ENCODE measurements at places on chromosomes 2 and 18.

GRCh38 chr18:44181951-44182747 is 498.5 kb upstream of the SETBP1 start:
- no peak for DNase-seq

DNA sequence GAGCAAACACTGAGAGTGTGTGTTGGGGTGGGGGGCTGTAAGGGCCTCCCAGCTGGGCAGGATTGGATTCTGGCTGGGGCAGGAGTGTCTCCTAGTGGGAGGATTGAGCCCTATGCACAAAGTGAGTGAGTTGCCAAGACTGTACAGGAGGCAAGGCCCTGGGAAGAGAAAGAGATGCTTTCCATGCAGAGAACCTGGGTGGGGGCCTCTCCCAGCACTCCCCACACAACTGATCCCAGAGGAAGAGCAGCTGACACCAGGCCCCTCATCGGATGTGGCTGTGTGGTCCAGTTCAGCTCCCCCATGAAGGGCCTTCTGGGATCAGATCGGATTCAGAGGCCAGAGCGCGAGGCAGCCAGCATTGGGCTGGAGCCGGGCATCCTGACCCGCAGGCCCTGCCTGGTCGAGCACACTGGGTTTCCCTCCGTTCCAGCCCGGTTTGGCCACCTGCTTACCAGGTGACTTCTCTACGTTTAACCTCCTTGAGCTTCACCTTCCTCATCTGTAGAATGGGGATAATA is 49.4 kb upstream of the FAHD2A start:
- DNase-seq: no peak

DNA sequence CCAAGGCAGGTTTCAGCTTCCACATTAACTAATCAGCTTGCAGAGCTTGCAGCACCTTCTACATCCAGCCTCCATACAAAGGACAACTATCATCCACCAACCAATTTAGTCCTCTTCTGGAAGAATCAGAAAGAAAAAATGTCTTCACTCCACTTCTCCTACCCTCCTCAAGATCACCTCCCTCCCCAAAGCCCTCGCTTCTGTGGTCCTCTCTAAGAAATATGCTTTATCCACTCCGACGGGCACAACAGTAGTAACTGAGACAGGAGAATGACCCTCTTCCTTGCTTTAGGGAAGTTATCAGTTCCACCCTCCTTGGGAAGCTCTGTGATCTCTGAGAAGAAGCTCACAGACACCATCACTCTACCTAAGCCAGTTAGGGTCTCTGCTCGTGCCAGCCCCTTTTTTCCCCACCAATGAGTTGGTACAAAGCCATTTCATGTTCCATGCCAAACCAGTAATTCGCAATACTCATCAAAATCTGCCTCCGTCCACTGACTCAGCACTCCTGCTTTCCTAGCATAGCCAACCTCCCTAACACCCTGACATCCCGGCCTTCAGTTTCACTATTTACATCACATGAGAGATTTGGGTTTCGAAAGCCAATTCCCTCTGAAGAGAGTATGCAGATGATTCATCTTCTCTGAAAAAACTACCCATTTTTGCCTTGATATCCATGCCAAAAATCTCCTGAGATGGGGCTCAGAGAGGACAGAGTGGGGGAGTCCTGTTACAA is 114.1 kb upstream of the PKDCC start:
- no peak for DNase-seq

DNA sequence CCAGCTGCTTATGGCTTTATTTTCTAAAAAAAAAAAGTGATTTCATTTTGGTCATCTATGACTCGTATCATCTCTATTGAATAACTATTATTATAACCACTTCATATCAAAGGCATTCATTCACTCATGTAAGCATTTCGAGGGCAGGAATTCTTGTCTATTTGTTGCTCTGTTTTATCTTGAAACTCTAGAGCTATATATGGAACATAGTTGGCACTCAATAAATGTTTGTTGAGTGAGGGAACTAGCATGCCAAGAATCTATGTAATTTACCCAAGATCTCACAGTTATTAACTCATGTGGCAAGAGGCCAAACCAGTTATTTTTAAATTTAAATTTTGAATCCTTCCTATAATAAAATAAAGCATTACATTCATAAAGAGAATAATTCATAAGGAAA is 470.1 kb downstream of the TMX3 start:
- no peak for DNase-seq

DNA sequence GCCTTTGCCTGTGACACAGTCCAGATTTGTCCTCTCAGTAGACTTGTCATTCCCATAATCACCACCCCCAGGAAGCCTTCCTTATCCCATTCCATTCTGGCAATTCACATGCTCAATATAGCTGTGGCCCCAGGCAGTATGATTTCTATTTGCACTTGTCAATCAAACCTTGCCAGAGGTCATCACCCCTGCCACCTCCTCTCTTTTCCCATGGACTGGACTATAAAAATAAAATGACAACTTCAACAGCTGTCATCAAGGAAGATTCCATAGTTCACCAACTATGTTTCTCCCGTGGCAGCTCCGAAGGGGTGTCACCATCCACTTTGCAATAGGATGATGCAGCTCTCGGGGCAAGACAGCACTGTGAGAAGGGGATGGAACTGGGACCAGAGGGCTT is 255.7 kb downstream of the CELF4 start:
- no peak for DNase-seq

DNA sequence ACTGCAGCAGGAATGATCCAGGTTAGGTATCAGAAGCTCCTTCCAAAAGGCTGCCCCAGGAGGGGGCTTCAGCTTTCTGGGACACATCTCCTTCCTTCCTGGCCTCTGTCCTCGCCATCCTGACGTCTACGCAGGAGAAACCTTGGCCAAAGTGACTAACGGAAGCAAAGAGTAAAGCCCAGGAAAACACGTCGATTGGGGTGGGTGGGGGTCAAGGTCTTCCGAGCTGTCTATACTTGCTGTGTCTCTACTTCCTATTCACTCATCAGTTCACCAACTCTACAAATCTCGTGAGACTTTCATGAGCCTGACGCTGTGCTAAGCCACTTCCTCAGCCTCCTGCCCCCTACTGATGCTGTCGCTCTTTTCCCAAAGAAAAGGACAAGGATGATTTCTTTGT is 212.6 kb downstream of the TNS1 start:
- no peak for DNase-seq

DNA sequence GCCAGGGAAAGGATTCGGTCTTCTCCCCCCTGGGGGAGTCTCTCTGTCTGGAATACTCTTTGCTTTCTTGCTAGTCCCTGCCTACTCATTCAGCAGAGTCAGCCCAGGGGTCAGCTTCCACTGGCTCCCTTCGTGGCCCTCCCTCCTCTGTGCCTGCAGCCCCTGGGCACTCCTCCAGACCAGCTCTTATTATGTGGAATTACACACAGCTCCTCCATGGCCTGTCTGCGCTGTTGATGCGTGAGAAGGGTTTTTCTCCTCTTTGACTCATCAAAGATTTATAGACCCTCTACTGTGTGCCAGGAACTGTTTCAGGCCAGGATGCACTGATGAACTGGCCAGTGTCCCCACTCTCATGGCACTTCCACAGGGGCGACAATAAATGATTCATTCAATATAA is 44.4 kb downstream of the ST8SIA5 start:
- no peak for DNase-seq

DNA sequence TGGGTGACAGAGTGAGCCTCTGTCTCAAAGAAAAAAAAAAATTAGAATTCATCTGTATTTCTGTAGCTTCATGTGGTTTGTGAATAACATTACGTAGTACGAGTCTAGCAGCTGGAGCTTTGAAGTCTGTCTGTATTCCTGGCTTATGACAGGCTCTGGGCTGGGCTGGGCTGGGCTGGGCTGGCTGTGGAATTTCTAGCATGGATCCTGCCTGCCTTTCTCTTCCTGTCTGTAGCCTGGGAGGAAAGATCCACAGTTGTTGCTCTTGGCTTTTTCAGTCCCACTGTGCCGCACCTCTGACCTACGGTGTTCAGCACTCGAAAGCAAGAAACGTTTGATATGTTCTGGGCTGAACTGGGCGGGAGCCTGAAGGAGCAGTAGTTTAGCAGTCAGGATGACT is 55.4 kb downstream of the BOLA3 start:
- no peak for DNase-seq

DNA sequence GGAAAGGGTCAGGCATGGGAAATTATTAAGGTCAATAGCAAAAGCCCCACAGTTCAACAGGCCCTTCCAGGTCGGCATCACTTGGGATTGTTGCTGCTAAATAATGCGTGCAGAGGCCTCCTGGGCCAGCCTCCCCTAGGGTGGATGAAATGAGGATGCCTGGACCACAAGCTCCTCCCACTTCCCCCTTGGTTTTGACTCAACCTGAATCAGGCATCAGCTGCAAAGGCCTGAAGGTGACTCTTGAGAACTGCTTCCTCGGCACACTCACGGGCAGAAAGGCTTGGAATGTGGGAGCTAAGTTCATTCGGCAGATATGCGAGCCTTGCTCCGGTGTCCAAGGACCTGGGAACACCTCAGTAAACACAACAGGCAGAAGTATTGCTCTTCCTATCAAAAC is 69.3 kb downstream of the MBP start:
- peak; percentile 61 for DNase-seq

- DNase-seq: no peak
Observed at GRCh38 chr2:234847364-234847635, 104.5 kb upstream of the SH3BP4 start.

DNA sequence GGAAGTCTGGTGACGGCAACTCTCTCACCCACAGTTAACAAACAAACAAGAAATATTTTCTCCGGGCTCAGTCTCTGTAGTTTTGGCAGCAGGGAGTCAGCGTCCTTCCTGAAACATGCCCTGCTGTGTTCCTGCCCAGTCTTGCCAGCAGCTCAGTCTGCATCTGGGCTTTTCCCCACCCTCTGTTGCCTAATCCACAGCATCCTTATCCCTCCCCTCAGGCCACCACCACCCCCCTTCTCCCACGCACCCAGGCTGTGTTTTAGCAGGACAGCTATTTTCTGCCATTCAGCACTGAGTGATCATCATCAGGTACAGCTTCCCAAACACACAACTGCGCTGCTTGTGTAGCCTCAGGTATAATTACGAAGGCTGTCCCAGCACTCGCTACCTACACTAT is 168.2 kb downstream of the DPP10 start:
- DNase-seq: no peak

- no peak for DNase-seq
Observed at GRCh38 chr2:159091976-159092375, 123.5 kb downstream of the TANC1 start.

- no peak for DNase-seq
Observed at GRCh38 chr18:5237083-5237722, 40.1 kb upstream of the AKAIN1 start.

DNA sequence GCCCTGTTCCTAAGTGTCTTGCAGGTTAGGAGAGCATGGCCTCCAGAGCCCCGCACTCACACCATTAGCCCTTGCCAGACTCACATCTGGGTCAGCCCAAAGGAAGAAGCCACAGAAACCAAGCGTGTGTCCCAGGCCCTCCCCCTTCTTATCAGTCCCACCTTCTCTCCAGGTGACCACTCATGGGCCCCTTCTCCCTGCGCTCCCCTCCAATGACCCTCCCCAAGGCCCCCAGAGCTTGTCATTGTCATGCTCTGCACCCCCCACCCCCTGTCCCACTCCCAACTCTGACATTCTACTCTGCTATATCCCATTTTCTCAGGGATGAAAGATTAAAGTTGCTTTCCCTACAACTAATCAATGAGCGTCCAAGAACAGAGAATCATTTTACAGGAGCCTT is 30.1 kb downstream of the CAPN14 start:
- no peak for DNase-seq

- DNase-seq: no peak
Observed at GRCh38 chr2:224630659-224631550, 45.7 kb upstream of the CUL3 start.

GRCh38 chr2:197497326-197497725 is 2.3 kb downstream of the HSPD1 start:
- DNase-seq: no peak

- no peak for DNase-seq
Observed at GRCh38 chr2:103805746-103806145, 1043.9 kb downstream of the TMEM182 start.

DNA sequence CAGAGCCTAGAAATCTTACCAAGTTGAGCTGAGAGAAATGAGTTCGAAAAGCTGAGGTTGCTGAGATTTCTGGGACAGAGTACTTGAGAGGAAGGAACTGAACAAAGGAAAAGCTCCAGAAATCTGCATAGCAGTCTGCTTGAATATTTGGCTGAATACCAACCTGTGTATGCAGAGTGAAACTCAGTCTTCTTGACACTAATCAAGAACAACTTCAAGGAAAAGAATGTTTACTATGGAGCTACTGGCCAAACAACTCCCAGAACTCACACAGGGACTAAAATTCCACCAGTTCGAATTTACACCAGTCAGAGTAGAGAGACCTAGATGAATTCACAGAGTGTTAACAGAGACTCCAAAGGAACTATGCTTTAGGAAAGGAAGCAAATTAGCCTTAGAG is 66.5 kb downstream of the USP37 start:
- DNase-seq: no peak

DNA sequence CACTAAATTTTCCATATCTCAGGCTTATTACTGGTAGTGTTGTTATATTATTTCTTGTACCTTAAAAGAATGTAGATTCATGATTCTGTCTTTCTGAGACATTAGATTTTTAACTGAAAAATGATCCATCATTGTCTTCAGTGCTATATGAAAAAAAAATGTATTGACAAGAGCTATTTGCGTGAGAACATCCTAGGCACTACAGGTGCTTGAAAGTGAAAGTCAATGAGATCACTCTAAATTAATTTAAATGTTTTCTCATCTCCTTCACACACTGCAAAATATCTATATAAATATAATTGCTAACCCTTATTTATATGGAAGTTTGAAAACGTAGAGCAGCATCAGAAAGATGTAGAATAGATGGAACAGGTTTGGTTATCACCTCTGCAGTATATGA is 684.6 kb downstream of the TRIB2 start:
- no peak for DNase-seq

GRCh38 chr2:16413947-16414346 is 251.7 kb downstream of the CYRIA start:
- DNase-seq: no peak

DNA sequence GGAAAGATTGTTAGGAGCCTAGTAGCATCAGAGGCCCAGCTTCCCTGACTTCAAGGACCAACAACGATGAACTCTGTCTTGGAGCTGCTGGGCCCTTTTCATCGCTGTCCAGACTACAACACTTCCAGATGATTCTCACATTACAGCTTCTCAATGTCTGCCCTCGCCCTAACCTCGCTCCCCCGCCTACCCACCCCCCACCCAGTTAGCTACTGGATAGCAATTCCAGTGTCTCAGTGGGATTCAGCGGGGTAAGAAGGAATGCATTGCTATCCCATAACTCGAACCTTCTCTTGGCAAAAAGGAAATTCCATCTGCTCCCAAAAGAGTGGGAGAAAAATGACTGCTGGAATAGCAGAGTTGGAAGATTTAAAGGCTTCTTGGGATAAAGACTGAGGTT is 65.0 kb downstream of the RPL37A start:
- no peak for DNase-seq

DNA sequence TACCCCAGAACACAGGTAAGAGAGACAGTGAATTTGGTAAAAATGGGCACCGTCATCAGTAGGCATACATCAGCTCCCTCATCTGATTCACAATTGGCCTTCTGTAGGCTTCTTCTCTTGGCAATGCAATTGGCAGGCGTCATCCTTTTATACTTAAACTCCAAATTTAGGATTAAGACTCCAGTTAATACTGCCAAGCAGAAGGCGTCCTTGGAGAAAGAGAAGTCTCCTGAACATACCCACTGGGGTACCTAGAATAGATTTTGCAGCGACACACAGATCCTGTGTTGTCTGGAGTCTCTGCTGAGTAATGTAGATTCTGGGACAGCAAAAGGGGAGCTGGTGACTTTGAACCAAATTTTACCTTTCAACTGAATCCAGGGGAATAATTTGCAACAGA is 592 bp upstream of the METAP1D start:
- DNase-seq: no peak

- no peak for DNase-seq
Observed at GRCh38 chr2:74632209-74632938, 15.8 kb downstream of the M1AP start.

Data from stimulated activated CD8-positive, alpha-beta memory T cell treated with anti-CD3 and anti-CD28 coated beads, Interleukin-15, amount 100 ng/mL, for 4 hours (primary cell).